CD4-positive, alpha-beta T cell (primary cell): ENCODE measurements at places on chromosomes 4 and X.

GRCh38 chr4:39812500-39812899, 114.6 kb downstream of the UBE2K start:
- DNase-seq: peak; percentile 7
- H3K4me3 ChIP-seq: no peak overlapping the region
- H3K27ac ChIP-seq: no peak overlapping the region
- no peaks in the 10 kb centered on the region for H3K27me3 ChIP-seq

DNA sequence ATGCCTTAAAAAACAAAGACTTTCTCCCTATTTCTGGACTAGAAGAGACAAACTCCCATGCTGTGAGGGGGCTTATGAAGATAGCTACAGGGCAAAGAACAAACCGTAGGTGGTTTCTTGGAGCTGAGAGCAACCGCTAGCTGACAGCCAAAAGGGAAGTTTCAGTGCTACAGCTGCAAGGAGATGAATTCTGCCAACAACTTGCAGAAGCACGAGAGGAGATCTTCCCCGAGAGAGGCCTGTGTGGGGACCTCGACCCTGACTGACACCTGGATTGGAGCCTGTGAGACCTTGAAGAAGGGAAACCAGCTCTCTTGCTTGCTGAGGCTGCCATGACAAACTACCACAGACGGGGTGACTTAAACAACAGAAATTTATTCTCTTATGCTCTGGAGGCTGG, 183.8 kb upstream of the VCX3A start:
- DNase-seq: no peak
- H3K27ac ChIP-seq: no peak overlapping the region
- H3K27me3 ChIP-seq: no peaks in the 10 kb centered on the region
- no peak overlapping the region for H3K4me3 ChIP-seq
- H3K36me3 ChIP-seq: no peaks in the 10 kb centered on the region
- H3K4me1 ChIP-seq: no peaks in the 10 kb centered on the region

DNA sequence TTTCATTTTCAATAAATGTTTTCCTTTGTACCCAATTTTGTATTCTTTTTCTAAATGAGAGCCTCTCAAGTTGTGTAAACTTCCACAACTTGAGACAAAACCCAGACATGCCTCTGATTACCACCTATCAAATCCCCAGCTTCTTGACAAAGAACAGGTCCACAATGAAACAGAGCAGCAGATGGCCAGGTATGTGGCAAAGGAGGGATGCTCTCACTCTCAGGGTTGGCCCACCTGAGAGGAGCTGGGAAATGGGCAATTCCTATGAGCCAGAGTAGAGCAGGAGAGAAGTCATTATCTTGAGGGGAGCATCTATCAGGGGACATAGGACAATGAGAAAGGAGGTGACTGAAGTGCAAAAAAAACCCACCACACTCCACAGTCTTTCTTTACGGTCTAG, 273.5 kb upstream of the FAM241A start:
- no peaks in the 10 kb centered on the region for H3K4me1 ChIP-seq
- H3K27me3 ChIP-seq: no peaks in the 10 kb centered on the region
- no peak overlapping the region for H3K27ac ChIP-seq
- H3K4me3 ChIP-seq: no peak overlapping the region
- no peaks in the 10 kb centered on the region for H3K36me3 ChIP-seq
- DNase-seq: no peak

DNA sequence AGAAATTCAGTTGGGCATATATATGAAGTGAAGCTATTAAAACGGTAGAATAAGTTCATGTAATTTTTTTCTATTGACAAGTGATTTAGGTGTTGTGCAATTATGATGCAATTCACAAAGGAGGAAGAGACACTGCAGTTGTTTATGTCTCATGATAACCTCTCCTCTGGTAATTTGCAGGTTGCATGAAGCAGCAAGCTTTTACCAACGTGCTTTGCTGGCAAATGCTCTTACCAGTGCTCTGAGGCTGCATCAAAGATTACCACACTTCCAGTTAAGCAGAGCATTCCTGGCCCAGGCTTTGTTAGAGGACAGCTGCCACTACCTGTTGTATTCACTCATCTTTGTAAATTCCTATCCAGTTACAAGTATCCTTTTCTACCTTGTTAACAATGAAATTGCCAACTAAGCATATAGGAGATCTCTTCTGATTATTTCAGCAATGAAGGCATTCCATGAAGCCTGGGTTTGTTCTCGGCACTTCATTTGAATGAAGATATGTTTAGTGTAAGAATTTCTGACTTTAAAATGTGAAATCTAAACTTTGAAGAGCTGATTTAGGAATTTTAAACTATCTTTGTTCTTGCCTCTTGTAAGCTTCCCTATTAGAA, 3.9 kb downstream of the TMEM33 start:
- H3K4me1 ChIP-seq: peaks cover 20% of the 10 kb centered on the region
- peaks cover 41% of the 10 kb centered on the region for H3K36me3 ChIP-seq
- no peak for DNase-seq
- no peak overlapping the region for H3K27ac ChIP-seq
- no peak overlapping the region for H3K4me3 ChIP-seq

GRCh38 chrX:151970661-151971060, 3.8 kb downstream of the GABRE start:
- H3K36me3 ChIP-seq: no peaks in the 10 kb centered on the region
- H3K27ac ChIP-seq: no peak overlapping the region
- peaks cover 15% of the 10 kb centered on the region for H3K27me3 ChIP-seq
- DNase-seq: no peak
- H3K4me3 ChIP-seq: no peak overlapping the region

DNA sequence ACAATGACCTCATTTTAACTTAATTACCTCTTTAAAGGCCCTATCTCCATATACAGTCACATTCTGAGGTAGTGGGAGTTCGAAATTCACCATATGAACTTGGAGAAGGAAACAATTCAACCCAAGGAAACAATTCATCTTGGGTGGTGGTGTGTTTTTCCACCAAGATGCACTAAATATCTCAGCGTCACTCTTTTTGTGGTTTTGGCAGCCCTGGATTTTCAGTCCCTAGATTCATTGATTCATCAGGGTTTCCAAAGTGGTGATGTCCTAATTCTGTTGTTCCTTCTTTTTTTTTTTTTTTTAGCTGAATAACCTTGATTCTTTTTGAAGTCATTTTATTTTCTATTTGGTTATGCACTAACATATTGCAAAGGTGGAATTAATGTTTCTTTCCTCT, 162.6 kb upstream of the RAPGEF2 start:
- H3K4me3 ChIP-seq: no peak overlapping the region
- no peaks in the 10 kb centered on the region for H3K27me3 ChIP-seq

DNA sequence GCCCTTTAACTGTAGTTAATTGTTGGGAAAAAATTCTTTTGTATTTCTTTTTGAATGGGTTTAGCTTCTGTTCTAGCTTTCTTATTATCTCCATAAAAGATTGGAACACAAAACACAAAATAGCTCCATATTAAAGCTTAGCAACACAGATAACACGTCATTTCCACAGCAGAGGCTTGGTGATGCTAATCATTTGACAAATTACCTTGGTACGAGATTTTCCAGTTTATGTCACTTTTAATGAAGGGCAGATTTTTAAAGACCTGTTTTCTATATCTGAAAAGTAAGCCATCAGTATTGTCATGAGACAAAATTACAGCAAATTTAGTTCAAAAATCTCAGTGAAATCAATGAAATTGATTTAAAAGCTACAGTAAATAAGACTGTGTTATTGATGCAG, 27.4 kb downstream of the FAM149A start:
- H3K4me3 ChIP-seq: no peak overlapping the region
- H3K27ac ChIP-seq: no peak overlapping the region
- no peaks in the 10 kb centered on the region for H3K36me3 ChIP-seq
- DNase-seq: no peak
- H3K4me1 ChIP-seq: no peaks in the 10 kb centered on the region

DNA sequence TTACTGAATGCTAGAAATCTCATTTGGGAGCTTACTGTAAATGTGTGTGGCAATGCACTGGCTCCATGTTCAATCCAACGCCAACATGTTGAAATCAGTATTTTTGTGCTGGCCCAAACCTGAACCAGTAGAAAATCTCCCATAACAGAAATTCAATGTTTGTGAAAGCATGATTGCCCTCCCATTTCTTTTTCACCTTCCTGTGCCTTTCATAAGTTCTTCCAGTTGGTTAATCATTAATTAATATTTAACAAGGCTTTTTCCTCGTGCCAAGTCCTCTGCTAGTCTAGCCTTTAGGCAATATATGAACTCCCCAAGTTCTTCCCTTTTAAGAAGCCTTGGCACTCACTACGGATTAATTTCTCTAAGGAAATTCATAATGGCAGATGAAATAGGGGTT, 1.3 kb upstream of the PLS3 start:
- H3K4me3 ChIP-seq: no peak overlapping the region
- no peak overlapping the region for H3K27ac ChIP-seq
- no peaks in the 10 kb centered on the region for H3K36me3 ChIP-seq

DNA sequence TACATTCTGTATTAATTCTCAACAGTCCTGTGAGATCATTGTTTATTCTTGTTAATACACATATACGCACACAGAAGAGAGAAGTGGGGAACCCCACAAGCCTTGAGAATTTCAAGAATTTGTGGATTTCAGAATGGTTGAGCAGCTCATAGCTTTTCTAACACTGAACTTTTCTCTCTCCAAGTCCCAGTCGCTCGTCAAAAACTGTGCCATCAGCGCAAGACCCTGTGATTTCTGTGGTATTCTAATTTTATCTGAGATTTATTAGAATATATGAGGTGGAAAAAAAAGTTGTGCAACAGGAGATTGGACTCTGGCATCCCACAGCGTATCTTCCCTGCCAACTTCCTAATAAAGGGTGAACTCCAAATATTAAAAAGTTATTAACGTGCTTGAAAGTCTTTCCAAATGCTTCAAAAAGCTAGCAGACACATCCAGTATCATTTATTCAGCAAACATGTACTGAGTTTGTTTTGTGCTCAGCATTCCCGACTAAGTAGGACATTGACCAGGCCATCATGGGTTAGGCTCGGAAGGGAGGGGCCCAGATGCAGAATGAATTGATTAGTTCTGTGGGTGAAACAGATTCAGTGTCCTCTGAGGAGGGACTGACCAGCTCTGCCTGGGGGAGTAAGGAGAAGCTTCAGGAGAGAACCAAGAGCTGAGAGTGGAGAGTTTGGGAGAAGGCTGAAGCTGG, 165.6 kb downstream of the CBR4 start:
- H3K27ac ChIP-seq: no peak overlapping the region
- H3K27me3 ChIP-seq: peaks cover 9% of the 10 kb centered on the region
- no peak overlapping the region for H3K4me3 ChIP-seq
- H3K36me3 ChIP-seq: no peaks in the 10 kb centered on the region

DNA sequence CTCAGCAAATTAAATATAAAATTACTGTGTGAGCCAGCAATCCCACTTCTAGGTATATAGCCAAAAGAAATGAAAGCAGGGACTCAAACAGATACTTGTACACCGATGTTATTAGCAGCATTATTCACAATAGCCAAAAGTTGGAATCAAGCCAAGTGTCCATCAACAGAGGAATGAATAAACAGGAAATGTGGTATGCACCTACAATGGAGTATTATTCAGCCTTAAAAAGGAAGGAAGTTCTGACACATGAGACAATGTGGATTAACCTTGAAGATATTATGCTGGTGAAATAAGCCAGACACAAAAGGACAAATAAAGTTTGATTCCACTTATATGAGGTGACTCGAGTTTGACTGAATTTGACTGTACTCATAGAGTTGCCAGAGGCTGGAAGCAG, 108.3 kb upstream of the DUSP21 start:
- DNase-seq: no peak
- no peak overlapping the region for H3K27ac ChIP-seq
- H3K36me3 ChIP-seq: no peaks in the 10 kb centered on the region
- H3K27me3 ChIP-seq: no peaks in the 10 kb centered on the region

- peaks cover 3% of the 10 kb centered on the region for H3K27me3 ChIP-seq
- no peak overlapping the region for H3K4me3 ChIP-seq
- no peaks in the 10 kb centered on the region for H3K36me3 ChIP-seq
- DNase-seq: no peak
- H3K4me1 ChIP-seq: no peaks in the 10 kb centered on the region
Observed at GRCh38 chr4:8657381-8658088, 65.0 kb downstream of the CPZ start.

DNA sequence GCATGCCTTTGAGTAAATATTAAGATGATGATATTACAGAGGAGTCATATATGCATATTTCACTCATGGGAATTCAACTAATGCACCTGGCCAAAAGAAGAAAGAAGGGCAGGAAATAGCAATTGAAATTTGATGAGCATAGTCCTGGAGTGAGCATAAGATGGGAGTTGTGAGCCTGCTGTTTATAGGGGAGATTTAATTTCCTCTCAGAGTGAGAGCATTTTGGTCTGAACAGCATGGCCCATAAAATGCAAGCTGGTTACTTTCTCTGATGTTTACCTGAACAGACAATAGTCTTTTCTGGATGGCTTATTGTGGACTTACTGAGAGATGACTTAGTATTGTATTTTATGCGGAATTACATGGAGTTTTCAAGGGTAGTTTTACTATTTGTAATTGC, 53.6 kb downstream of the FHIP1A start:
- H3K27ac ChIP-seq: no peak overlapping the region
- no peak overlapping the region for H3K4me3 ChIP-seq
- DNase-seq: no peak
- no peaks in the 10 kb centered on the region for H3K36me3 ChIP-seq
- H3K4me1 ChIP-seq: no peaks in the 10 kb centered on the region

DNA sequence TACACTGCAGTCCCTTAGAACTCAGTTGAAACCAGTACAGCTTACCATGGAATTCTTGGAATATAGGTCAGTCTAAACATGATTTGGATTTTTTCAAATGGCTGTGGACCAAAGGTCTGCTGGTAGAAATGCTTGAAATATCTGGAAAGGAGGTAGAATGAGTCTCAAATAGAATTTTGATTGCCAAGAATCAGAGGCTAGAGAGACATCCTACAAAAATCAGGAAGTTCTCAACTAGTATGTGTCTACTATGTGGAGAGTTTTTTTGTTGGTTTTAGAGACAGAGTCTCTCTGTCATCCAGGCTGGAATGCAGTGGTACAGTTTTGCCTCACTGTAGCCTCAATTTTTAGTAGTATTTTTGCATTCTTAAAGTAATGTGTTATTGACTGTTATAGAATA, 53.6 kb downstream of the PAQR3 start:
- no peak overlapping the region for H3K27ac ChIP-seq
- DNase-seq: no peak
- peaks cover 9% of the 10 kb centered on the region for H3K36me3 ChIP-seq
- H3K4me3 ChIP-seq: no peak overlapping the region
- no peaks in the 10 kb centered on the region for H3K4me1 ChIP-seq
- no peaks in the 10 kb centered on the region for H3K27me3 ChIP-seq

DNA sequence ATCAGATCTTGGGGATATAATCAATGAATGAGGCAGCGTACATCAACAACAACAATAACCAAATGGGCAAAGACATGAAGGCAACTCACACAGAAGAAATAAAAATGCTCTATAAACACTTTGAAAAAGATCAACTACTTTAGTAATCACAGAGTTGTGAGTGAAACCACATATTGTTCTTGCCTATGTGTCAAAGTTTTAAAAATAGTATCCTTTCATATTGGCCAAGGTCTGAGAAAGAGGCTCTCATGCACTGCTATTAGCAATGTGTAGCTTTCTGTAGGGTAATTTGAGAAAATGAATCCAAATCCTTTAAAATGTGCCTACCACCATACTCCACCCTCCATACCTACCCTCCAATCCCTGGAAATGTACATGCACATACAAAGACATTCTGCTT, 25.0 kb downstream of the COQ2 start:
- no peaks in the 10 kb centered on the region for H3K36me3 ChIP-seq
- DNase-seq: no peak
- peaks cover 5% of the 10 kb centered on the region for H3K4me1 ChIP-seq
